ENCODE measurements at places on chromosomes 3 and 15.

DNA sequence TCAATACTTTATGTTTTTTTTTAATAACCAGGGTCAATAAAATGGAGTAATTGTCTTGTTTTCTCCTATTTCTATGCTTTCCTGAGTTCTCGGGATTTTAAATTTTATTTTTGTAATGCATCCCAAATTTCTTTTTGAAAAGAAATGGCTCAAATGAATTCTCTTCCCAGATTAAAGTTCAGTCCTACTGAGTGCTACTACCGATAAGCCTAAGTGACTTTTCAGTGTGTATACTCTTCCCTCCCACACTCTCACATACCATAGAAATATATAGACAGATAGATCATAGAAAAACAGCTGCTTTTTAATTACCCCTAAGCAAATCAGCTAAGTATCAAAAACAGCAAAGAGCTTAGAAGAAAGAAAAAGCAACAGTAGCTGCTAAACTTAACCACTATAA is 1.5 kb downstream of the SERPINI1 start:
- no peak for DNase-seq

GRCh38 chr3:17733215-17733614 is 9.2 kb downstream of the TBC1D5 start:
- no peak for DNase-seq

- no peak for DNase-seq
These were observed 517.7 kb upstream of the TBL1XR1 start for GRCh38 chr3:177714945-177715344.

GRCh38 chr3:62995119-62995518 is 119.9 kb upstream of the CADPS start:
- no peak for DNase-seq

- DNase-seq = no peak
These were observed 146.1 kb upstream of the THBS1 start for GRCh38 chr15:39434751-39435238.

DNA sequence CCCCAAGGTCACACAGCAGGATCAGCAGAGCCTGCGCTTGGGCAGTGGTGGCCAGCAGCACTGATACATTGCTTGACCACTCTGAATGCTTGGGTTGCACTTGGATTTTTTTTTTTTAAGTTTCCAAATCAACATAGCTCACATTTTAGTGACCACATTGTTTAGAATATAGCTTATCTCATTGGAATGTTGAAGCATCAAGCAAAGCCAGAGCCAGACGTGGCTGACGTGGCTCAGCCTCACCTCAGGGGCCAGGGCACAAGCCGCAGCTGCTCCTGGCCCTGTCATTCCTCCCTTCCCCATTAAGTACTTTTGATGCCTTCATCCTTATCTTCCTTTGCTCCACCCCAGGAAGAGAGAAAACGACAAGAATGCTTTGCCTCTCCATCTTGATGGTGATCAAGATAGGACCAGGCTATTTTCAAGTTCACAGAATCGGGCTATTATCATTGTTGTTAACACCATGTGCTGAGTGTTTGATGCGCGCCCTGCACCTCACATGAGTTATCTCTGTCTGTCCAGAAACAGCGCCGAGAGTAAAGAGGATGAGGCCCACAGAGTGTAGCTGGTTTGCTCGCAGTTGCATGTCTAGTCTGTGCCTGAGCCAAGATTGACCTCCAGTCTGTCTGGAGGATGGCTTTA is 75.8 kb downstream of the AAGAB start:
- no peak for DNase-seq

DNA sequence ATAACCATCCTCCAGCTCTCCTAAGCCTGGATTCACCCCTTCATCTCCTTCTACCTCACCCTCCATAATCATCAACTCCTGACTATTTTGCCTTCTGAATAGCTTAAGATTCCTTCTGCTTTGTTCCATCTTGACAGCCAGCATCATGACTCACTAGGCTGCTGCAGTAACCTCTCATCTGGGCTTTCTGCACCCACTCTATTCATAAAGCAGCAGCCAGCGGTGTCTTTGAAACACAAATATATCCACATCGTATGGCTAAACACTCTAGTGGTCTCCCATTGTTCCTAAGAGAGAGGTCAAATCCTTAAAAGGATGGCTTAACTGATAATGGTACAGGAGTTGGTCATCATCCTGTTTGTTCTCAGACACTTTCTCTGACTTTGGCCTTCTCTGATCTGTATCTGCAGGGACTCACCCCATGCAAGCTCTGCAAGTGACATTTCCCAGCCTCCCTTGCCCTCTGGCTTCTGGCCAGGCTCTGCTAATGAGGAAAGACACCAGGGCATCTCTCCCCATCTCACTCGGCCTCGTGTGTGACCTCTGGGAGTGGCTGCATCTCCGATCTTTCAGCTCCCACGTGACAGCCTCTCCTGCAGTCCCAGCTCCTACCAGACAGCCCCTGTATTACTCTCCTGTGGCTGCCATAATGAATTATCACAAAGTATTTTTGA is 6.2 kb downstream of the GRK7 start:
- DNase-seq = peak; percentile 2

DNA sequence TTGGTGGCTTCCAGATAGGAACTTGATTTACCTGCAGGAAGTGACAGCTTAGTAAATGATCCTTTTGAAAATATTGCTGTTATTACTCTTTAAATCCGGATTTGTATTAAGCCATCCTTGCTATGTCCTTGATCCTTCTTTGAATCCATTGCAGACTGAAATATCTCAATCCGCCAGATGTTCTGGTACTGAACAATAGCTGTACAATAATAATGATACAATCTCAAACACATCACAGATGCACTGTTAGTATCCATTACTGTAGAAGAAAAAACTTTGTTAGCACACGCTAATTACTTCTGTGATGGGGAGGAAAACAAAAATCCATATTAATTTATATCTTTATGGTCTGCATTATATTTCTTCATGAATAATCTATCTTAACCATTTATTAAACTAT is 202.3 kb downstream of the CNTN4 start:
- DNase-seq = no peak

GRCh38 chr15:101525087-101525669 is 35.7 kb upstream of the PCSK6 start:
- DNase-seq = no peak

GRCh38 chr3:123678108-123678511 is 93.3 kb upstream of the HACD2 start:
- DNase-seq = no peak

GRCh38 chr3:184832044-184832443 is 20.1 kb downstream of the VPS8 start:
- DNase-seq = no peak

DNA sequence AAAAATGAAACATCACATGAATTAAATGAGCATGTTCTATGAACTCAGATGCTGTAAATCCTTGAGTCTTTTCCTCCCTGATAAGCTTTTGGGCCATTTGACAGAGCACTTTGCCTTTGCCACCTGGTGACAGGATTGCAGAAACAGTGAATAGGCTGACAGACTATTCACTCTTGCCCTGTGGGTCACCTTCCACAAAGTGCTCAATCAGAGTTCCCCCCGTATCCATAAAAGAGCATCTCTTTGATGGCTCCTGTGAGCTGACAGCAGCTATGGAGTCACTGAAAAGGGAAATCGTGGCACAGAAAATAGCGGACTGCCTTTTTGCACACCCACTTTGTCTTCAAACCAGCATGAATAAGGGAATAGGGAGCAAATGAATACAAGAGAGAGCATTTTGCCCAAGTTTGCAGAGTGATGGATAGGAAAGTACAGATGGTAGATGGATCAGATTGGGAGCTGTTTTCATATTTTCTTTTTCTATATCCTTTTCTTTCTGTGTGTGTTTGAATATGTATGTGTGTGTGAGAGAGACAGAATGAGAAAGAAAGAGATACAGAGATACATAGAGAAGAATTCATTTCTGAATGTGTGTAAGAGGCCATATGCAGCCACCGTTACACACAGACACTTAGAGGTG is 37.8 kb upstream of the GOLM2 start:
- DNase-seq = no peak

DNA sequence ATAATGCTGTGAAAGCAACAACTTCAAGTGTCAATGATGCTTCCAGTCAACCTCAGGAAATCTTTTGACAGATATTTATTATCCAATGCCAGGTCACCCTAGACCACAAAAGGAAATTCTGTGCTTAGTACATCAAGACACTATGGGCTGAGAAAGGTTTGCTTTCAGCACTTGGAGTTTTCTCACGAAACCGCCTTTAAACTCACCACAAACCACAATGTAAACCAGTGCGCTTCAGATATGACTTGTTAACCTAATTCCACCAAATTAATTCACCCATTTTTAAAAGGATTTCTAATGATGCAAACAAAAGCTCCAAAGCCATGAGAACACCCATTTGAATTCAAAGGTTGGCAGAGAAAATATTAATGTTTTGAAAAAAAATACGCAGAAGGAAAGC is 292.9 kb upstream of the NR2F2 start:
- no peak for DNase-seq

DNA sequence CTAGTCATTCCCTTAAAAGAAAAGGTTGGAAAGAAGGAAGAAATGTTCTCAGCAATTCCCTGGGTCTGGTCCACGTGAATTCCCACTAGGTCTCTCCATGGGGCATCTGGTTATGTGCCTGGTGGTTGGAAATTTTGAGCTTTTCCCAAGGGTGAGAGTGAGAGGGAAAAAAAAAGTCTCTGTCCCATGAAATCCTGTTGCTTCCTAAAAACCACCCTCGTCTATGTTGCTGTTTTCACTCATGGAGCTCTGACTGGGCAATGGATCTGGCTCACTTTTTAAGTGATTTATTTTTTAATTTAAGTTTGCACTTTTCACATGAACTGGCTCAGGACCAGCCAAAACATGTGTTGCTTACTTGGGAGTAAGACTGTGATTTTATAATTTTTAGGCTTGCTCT is 190.1 kb downstream of the CHST2 start:
- no peak for DNase-seq

DNA sequence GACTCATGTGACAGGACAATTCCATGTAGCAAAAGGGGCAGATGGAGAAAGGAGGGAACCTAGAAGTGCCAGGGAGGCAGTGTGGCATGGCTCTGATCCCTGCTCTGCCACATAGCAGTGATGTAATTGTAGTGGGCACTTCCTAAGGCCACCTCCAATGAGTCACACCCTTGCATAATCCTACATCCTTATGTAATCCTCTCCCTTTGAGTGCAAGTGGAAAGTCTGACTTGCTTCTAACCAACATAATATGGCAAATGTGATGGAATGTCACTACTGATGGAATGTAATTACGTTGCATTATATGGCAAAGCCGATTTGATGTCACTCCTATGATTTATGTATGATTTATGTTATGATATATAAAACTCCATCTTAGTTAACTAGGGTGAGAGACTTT is 72.9 kb upstream of the ATP2C1 start:
- DNase-seq = no peak

DNA sequence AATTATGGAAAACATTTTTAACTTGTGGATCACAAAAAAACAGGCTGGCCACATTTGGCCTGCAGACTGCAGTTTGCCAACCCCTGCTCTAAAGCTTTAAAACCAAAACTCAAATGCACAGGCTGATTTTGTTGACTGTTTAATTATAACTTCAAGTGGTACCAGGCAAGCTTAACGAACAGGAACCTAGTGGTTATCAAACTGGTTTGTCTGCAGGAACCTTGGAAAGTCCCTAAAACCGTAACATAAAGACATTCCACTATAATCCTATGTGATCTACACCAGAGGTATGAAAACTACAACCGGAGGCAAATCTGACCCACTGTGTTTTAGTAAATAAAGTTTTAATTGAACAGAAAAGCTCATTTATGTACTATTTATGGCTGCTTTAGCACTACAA is 52.4 kb downstream of the TBL1XR1 start:
- no peak for DNase-seq

GRCh38 chr3:47705391-47705790 is 76.3 kb downstream of the SMARCC1 start:
- DNase-seq = no peak

DNA sequence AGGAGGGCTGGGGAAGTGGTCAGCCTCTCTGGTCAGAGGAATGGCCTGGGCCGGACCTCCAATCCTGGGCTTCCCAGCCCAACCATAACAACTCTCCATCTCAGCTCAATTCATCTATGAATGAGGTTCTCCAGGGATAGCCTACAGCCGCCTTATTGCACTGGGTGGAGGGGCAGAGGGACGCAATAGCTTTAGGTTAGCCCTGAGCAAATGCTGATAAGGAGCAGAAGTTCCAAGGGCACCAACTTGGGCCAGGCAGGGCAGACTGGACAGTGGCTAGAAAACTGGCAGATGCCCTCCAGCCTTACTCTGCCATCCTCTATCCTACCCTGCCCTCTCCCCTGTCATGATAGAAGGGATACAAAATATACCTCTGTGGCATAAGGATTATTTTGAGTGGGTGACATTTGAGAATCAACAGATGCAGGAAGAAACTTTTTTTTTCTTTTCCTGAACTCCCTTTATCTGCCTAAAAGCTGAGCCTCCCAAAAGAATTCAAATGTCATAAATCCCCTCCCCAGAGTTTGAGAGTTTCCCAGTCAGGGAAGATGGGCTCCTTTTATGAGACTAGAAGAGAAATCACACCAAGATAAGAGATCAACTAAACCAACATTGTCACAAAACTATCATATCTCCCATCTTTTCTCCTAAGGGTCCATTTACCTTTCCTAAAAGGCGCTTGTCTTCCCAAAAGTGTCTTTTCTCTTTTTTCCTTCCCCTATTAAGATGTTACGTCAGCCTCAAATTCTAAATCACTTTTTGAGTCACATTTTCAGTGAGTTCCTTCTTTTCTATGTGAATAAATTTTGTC is 40.4 kb upstream of the C15orf39 start:
- DNase-seq = no peak

GRCh38 chr3:110710603-110711002 is 361.0 kb upstream of the NECTIN3 start:
- DNase-seq = no peak

GRCh38 chr15:62528505-62528904 is 363.4 kb upstream of the C2CD4B start:
- DNase-seq = no peak

- DNase-seq = no peak
These were observed 277.9 kb upstream of the SEMA6D start for GRCh38 chr15:47439146-47440111.

- peak; percentile 27 for DNase-seq
These were observed 556.6 kb downstream of the FOXP1 start for GRCh38 chr3:71026634-71027578.

DNA sequence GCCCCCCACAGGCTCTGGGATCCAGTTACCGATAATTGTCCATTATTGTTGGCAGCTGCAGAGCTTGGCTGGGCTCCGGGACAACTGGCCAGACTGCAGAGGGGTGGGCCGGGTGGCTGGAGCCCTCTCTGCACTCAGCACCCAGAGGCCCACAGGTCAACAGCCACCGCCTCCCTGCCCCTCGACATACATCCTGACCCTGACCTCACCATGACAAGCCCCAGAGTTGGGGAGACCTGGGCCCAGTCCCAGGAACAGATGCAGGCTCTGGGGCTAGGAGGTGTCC is 22.4 kb downstream of the PTH1R start:
- no peak for DNase-seq
